Suppressor macrophage (primary cell): ENCODE measurements at places on chromosomes 1 and 21.

DNA sequence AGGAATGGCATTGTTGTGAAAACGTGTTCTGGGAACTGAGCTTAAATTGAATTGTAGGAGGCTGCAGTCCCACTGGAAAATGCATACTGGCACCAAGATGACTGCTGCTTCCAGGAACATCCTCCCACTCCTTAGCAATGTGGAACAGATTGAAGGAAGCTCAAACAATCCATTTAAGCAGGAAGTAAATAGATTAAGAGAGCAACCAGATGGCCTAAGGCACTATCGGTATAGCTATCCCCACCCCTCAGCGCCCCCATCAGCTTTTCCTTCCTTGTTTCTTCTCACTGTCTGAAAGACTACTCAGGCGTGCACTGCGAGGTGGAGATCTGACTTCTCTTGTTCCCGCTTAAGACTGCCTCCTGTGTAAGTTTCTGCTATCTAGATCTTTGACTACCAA, 4.0 kb upstream of the IFI16 start:
- peak; percentile 41 for DNase-seq

- DNase-seq: no peak
These were observed 340.6 kb downstream of the SRGAP2C start for GRCh38 chr1:121525355-121525754.

- DNase-seq: no peak
These were observed 80.8 kb downstream of the SASS6 start for GRCh38 chr1:100051893-100052292.

DNA sequence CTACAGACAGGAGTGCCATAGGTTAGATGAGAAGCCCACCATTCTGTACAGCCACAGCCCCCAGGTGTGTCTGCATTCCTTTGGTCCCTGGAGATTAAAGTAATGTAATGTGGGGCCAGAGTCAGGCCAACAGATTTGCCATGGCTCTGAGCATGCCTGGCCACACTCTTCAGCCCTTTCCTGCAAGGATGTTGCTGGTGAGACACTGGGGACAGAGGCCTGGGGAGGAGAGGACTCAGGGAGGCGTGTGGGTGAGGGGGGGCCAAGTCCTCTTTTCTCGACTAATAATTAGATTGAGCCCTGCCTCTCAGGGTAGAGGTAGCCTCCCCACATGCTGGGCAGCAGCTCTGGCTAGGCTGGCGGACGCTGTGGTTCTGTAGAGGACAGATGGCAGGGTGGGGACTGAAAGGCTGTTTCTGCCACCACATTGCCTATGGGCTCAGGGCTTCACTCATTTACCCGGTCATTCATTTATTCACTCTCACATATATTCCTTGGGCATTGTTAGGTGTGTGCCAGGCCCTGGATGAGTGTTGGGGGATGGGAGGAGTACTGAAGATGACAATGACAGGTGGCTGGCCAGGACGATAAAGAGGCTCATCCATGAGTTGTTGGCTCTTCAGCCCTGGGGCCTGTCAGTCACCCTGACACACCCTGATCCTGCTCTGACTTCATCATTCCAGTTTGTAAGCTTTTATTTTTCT, 7.1 kb upstream of the PRCC start:
- no peak for DNase-seq

GRCh38 chr1:173937062-173937461, 19.9 kb upstream of the SERPINC1 start:
- no peak for DNase-seq

GRCh38 chr1:27503844-27504587, 14.0 kb upstream of the WASF2 start:
- DNase-seq: no peak

- DNase-seq: peak; percentile 73
These were observed 1.5 kb downstream of the RGS18 start for GRCh38 chr1:192159781-192160180.

DNA sequence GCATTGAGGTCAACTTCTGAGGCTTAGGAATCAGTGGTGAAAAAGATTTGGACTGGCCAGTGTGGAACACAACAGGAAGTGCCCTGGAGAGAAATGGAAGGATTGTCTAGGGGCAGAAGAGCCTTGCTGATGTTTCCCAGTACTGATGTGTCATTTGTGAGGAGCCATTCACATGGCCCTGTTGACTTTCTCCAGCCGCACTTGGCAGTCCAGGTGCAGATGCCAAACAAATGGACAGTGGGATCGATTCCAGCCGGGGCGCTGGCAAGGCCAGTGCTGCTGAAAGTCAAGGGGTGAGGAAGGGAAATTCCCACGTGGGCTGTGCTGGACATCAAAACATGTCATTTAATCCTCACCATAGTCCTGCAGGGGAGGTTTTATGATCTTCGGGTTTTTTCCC, 4.9 kb upstream of the TRIM63 start:
- no peak for DNase-seq

DNA sequence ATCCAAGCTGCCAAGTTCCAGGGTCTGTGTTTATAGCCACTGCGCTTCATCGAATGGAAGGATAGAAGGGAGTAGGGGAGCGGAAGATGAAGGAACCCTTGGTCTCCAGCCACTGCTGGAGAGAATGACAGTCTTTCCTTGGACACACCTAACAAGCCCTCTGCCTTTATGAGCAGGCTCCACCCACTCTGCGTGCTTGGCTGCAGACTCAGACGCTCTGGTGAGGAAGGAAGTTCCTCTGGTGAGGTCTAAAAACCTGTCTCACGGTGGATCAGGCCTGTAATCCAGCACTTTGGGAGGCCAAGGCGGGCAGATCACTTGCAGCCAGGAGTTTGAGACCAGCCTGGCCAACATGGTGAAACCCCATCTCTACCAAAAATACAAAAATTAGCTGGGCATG, 55.4 kb downstream of the MATN1 start:
- DNase-seq: no peak

- DNase-seq: peak; percentile 86
These were observed 16.5 kb downstream of the STK40 start for GRCh38 chr1:36369061-36369861.

- DNase-seq: no peak
These were observed 52.5 kb downstream of the NBPF6 start for GRCh38 chr1:108502624-108503023.

- no peak for DNase-seq
These were observed 571.6 kb downstream of the LRRIQ3 start for GRCh38 chr1:73626326-73626725.

- DNase-seq: no peak
These were observed 68.7 kb upstream of the ROR1 start for GRCh38 chr1:63705078-63705477.

- no peak for DNase-seq
These were observed 10.4 kb downstream of the ZNF697 start for GRCh38 chr1:119637710-119638109.

- DNase-seq: no peak
These were observed 48.3 kb downstream of the CTTNBP2NL start for GRCh38 chr1:112444269-112444668.

DNA sequence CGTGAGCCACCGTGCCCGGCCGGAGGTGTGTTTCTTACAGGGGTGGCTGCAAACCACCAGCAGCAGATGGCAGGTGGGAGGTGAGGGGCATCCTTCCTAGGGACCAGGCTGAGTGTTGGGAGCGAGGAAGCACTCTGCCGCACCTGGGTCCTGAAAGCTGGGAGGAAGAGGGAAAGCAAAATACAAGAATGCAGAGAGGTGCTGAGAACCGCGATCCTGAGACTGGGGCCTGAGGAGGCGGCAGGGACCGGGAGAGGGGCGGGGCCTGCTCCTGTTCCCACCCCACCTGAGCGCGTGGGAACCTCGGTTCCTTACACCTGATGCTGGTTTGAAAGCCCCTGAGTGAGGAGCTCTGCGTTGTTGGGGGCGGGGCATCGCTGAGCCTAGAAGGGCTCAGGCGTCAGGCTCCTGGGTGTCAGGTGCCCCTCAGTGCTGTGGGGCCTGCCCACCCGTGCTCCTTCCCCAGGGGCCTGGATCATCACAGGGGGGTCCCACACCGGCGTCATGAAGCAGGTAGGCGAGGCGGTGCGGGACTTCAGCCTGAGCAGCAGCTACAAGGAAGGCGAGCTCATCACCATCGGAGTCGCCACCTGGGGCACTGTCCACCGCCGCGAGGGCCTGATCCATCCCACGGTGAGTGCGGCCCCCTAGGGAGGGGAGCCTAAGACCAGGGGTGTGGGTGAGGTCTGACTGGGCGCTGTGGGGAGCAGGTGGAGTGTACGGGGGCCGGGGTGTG, 15.5 kb downstream of the TRPM2 start:
- no peak for DNase-seq

DNA sequence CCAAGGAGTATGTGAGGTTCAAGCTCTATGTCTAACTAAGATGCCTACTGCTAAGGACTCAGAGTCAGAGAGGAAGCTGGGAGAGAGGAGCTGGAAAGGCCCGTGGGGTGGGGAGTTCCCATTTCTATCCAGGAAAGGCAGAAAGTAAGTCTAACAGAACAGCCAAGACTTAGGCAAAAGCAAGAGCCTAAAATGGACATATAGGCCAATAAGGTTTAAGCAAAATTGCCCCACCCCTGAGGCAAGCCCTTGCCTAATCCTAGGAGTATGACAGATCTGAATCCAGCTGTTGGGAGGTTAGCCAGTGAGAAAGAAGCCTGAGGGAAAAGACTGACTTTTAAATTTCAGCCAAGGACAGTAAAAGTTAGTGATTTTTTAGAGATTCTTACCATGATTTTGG, 1.6 kb upstream of the KLHDC9 start:
- DNase-seq: peak; percentile 87

- DNase-seq: no peak
These were observed 27.6 kb downstream of the GPR88 start for GRCh38 chr1:100565533-100565932.

- peak; percentile 3 for DNase-seq
These were observed 404.7 kb downstream of the LMO4 start for GRCh38 chr1:87733386-87733785.

DNA sequence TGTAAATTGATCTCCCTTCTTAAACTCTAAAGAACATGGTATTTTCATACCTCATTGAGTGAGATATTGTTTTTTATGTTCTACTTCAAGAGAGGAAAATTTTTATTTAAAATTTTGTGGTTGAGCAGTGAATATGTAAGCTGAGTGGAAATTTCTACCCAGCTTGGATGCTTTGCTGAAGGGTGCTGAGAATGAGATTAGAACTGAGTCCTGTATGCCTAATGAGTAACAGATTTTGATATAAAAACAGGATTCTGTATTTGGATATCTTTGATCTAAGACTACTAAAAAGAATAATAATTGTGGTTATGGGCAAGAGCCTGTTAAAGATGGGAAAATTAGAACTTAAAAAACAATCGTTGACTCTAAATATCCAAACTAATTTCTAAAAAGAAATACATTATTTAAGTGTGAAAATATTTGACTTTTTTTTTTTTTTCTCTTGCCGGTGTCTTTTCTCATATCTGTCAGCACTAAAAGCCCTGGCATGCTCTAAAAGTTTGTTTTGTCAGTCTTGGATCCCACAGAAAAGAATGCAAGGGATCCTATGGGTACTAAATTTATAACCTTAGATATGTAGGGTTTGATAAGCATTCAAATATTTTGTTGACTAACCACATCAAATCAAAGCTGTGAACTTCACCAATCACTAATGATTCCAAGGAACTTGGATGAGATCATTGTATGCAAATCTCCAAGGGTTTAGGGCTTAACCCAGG, 652.3 kb downstream of the PTPRC start:
- DNase-seq: no peak

DNA sequence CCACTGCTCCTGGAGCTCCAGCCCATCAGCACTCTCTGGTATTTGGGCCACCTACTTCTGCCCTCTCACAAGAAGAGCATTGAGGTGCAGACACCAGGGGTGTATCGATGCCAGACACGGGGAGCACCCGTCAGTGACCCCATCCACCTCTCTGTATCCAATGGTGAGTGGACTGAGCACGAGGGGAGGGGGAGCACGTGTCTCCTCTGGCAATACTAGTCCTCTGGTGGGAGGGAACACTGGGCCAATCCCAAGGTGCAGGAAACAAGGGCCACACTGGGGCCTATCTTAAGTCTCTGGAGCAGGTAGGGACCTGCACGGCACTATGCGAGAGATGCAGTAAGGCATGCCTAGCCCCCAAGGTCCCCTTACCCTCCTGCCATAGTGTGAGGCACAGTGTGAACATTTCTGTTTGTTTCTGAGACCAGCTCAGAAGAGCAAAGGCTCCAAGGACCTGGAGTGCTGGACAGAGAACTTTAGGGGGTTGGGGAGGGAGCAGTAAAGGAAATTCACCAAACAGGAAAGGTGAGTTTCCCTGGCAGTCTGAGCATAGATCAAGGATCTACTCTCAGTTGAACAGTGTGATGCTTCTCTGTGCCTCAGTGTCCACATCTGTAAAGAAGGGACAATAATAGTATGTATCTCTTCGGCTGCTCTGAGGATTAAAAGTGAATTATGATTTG, 2.3 kb downstream of the FCRLB start:
- DNase-seq: no peak

DNA sequence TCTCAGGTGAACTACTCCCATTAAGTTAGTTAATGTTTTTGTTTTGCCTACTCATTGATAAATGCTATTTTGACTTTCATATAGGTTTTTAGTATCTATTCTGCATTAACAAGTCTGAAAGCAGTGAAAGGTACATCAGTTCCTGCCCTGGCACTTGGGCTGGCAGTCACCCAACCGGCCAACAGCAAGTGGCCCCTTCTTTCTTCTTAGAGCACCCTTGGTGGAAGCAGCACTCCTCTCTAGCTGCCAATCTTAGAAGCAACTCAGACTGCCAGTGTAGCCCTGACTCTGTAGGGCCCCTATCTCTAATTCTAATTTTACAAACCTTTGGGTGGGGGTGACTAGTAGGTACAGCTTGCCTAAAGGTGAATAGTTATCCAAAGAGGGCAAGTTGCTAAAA, 155.7 kb downstream of the FGGY start:
- no peak for DNase-seq

DNA sequence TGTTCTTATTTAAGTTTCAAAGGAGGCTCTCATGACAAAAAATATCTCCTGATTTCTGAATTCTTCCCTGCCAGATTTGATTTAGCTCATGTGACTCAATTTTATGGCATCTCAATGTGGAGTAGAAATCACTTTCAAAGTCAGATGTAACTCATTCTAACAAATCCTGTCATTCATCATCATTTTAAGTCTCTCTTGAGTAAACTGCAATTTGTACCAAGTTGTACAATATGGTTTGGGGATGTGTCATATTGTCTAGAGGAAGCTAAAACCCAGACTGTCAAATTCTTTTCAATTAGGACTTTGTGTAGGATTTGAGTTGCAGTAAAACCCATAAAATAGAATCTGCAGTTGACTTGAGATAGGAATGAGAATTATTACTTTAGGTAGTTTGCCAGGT, 2101.0 kb downstream of the NCAM2 start:
- DNase-seq: no peak

DNA sequence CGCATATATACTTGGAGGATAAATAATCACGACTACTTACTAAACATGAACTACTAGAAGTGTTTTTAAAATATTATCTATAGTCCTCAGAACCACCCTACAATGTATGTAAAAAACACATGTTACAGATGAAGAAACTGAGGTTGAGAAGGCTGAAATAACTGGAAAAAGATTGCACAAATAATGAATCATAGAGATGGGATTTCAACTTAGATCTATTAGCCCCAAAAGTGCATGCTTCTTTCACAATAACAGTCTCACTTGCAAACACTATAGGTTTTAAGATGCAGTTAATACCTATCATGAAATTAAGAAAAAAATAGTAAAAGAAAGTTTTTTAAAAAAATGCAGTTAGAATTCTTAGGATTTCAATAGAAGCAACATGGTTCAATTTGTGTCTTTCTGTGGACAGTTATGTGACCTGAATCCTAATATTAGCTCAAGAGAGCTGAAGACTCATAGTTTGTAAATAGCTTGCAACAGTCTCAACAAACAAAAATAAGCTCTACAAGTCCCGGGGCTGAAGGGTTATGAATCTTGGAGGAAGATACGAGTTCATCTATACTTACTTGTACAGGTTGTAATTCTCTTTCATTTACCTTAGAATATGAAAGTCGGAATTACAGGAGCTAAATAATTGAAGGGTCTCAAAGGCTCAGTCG, 58.6 kb upstream of the NTPCR start:
- DNase-seq: no peak

- no peak for DNase-seq
These were observed 831 bp upstream of the FOXD2 start for GRCh38 chr1:47436979-47437446.
